DMS79 (cell line): ENCODE measurements at places on chromosomes 1 and 21.

- DNase-seq, result no peak
Measured at GRCh38 chr1:87495147-87495546, 166.5 kb downstream of the LMO4 start.

DNA sequence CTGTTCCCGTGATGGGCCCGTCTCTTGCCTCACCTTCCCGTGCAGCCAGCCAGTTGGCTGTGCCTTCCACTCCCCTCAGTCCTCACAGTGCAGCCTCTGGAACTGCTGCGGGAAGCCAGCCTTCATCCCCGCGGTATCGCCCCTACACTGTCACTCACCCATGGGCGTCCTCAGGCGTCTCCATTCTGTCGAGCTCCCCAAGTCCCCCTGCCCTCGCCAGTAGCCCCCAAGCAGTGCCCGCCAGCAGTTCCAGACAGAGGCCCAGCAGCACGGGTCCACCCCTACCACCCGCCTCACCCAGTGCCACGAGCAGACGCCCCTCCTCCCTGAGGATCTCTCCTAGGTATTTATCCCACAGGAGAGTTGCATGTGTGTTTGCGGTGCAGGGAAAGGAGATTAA lies 73.5 kb downstream of the UBE4B start:
- DNase-seq, result no peak

GRCh38 chr1:160081261-160081936 lies at the start of gene KCNJ9:
KCNJ9 (plus strand) TSS chr1:160081538; CDS start chr1:160084031, 2,493 bp downstream.
- DNase-seq, result no peak

DNA sequence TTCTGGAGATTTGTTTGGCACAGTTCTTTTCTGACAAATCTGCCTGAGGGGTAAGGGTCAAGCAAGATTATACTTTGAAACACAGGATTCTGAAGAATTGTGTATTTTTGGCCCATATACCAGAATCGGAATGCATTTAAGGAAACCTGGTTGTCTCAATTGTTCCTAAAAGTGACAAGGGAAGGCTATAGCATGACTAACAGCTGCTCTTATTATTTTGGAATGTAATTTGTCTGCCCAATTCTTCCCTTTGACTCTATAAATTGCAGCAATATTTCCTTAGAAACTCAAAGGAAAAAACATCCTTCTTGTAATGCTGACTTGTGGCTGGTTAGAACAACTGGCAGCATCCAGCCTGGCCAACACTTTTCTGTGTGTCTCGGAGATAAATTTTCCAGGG lies 15.8 kb upstream of the VCAM1 start:
- DNase-seq, result no peak

DNA sequence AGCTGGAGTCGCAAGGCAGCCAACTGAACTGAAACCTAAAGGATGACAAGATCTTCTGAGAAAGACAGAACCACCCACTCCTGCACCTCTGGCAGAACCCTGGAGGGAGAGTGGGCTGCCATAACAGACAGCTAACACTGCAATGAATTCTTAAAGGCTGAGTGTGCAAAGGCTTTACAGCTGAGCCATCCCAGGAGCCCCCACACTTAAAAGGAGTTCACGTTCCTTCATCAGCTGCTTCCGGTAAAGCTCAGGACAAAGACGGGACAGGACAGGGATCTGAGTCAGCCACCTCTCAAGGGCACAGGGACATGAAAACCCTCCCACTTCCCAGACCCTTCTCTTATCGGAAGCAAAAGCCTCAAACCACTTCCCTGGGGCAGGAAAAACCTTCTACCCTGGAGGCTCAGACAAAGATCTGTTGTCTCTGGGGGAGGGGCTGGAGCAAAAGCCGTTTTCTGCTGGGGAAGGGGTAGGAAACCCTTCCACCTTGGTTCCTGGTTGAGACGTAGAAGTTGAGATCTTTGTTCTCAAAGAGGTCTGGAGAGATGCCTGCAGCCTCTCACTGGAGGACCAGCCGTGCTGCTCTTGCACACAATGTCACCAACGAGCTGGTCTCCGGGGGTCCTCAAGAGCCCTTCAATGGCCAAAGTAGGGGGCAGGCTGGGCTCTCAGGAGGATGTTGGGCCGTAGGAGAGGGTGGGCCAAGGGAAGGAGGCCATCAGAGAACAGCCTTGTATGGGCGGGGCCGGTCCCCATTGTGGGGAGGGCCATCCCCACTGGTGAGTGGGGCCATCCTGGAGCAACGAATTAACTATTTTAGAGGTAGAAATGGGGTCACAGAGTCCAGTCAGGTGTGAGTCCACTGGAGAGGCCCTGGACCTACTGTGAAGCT lies 452.4 kb downstream of the PTPRU start:
- DNase-seq, result no peak

GRCh38 chr1:203461717-203462116 lies 13.9 kb upstream of the PRELP start:
- DNase-seq, result no peak

- DNase-seq, result no peak
Measured at GRCh38 chr1:42740851-42741580, 980 bp upstream of the CLDN19 start.

DNA sequence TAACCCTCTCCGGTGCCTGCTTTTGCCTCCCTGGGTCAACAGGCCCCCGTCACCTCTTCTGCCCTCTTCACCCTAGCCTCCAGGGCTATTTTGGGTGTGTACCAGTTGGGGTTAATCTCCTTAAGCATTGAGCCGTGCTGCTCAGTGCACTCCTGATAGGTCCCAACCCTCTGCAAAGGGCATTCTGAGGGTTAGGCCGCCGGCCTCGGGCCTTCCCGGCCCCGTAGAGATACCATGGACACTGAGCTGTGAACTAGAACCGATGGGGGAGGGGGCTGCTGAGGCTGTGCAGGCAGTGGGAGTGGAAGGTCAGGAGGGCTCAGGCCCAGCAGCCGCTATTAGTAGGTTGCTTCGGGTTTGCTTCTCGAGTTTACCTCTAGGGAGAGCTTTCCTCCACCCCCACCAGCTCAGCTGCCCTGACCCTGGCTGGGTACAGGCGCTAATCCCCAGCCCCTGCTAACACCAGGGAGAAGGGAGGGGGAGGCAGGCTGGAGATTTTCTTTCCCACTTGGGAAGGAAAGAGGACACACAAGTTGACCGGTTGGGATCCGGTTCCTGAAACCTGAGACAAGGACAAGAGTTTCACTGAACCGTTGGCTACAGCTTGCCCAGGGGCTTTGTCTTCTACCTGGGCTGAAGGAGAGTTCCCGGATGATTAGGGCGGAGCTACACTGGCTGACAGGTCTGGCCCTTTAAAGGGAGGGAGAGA lies 4.8 kb downstream of the LMOD1 start:
- no peak for DNase-seq
